ENCODE measurements at places on chromosomes 11 and 22.
A peak's percentile ranks its signal among the peaks of the same experiment; 100 is the strongest.

GRCh38 chr11:58567889-58568512, 7.7 kb downstream of the LPXN start:
- DNase-seq: peak; percentile 80

- DNase-seq: no peak
Observed at GRCh38 chr11:82826526-82826925, 73.7 kb downstream of the PRCP start.

GRCh38 chr11:73401924-73402833, 26.0 kb downstream of the RELT start:
- no peak for DNase-seq

DNA sequence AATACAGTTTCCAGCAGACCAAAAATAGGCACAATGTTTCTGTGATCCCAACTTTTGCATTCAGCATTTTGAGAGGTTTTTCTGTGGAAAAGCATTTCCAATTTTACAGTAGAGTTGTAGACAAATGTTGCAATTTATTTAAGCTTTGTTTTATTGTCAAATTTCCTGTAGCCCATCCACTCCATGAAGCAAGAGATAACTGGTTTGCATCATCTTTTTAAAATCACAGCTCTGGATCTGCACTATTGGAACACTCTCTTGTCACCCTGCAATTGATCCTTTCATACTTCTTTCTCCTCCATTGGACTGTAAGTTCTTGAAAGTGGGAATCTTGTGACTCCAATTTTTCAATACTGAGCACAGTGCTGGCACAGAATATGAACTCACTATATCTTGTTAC, 86.0 kb downstream of the MAML2 start:
- DNase-seq: no peak

DNA sequence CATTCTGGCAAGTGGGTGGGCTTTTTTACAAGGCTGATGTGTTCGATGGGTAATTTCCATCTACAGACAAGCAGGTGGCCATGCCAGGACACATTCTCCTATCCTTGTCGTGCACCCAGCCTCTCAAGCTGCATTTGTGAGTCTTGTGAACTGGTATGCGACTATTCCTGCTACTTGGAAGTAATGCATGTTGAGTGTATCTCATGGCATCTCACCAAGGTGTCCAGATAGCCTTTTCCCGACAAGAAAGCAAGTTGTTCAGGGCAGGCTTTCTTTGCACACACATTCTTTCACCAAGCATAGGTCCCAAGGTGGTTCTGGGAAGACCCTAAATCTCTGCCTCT, 18.8 kb upstream of the SYT13 start:
- no peak for DNase-seq

- DNase-seq: no peak
Observed at GRCh38 chr11:122851366-122851966, 13.2 kb downstream of the CRTAM start.

DNA sequence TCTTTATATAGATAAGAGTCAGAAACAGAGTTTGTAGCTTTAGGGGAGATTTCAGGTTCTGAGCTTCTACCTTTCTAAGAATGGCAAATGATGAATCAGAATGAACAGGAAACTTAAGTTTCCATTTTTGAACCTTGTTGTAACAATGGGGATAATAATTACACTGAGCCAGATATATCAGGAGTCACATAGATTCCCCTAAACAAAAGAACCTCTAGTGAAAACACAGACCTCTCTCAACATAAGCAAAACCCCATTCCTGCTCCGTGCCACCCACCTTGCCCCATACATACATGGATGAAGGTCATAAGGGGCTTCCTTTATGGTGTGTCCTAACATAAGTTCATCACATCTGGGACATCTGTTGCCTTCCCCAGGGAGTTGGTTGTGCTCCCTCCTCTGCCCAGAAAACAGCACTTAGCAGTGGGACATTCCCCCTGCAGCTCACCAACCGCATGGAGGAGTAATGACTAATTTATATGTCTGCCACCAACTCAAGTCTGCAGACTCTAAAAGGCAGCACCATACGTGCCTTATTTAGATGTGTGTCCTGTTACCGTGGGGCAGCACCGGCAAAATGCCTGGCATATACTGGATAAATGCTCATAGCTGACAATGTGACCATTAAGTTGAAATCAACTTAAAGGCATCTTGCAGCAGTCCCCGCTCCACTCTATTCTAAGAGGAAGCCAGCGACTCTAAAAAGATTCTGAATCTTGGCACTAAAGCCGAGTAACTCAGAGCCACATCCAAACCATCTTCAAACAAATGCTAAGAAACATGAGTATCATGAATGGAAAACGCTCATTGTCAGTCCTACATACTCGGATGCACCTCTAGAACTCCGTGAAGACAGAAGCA, 8.0 kb downstream of the JAML start:
- DNase-seq: no peak

DNA sequence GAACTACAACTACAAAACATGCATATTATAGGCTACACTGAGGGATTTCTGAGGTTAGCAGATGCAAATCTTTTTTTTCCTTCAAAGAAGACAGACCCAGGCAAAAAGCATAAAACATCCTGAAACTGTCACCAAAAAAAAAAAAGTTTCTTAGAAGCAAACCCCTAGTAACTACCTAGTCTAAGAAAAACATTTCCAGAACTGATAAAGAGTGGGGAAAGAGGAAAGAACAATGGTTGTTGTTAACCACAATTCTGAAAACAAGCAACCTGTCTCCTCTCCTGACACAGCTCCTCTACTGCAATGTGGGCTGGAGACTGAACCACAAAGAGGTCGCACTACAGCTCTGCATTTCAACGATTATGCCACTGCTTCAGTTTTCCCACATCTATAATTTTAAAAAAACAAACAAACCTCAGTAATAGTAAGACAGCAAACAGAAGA, 15.0 kb downstream of the DENND5A start:
- no peak for DNase-seq

- peak; percentile 91 for DNase-seq
Observed at GRCh38 chr11:8263769-8264410, at the start of gene LMO1. LMO1 (minus strand) TSS chr11:8263878; CDS start chr11:8263362, 516 bp downstream.

DNA sequence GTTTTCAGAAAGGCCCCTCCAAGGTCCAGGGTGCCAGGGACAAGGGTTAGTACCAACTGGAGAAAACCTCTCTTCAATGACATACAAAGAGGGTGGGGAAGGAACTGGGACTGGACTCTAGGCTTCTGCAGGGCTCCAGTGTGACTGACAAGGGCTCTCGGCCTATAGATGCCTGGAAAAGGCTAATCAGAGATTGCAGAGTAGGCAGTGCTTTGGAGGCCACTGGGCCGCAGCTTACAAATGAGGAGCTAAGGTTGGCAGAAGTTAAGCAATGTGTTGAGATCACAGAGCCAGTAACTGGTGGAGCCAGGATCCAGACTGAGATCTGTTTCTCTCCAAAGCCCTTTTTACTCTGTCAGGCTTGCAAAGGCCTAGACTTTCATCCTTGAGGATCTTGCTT, 7.4 kb upstream of the DGKZ start:
- no peak for DNase-seq

DNA sequence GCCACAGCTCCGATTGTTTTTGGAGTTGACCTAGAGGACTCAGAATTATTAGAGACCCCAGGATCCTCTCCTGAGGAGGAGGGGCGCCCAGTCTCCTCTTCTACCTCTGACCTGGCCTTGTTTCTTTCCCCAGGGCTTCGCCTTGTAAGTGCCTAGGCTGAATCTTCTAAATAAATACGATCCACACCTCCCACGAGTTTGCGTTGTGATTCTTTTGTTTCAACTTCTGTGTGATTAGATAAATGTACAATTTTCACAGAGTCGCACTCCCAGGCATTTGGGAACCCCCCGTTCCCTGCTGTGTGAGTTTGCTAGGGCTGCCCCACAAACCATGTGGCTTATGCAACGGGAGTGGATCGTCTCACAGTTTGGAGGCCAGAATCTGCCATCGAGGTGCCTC, 1.2 kb downstream of the KRTAP5-8 start:
- no peak for DNase-seq

- no peak for DNase-seq
Observed at GRCh38 chr11:90587896-90588295, 365.0 kb upstream of the CHORDC1 start.

DNA sequence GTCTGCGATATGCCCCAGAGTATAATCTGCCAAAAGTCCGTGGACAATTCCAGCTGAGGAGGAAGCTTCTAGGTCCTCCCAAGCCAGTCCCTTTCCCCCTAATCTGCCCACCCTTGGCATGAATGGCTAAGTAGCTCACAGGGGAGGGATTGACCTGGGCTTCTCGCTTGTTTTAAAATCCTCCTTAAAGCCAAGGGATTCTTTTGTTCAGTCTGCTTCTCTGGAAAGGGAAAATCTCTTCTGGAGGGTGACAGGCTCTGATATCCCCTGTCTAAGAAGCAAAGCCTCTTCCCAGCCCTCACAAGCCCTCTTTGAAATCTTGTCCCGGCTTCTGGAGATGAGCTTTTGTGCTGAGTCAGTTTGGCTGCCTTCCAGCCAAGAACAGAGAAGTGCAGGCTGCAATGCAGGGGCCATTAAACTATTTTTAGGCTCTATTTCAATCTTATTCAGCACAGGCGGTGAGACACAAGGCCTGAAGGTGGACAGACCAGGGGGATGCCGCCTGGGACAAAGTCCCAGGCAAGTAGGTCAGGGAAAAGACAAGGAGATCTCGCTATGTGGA, 23.9 kb downstream of the NEFH start:
- no peak for DNase-seq

DNA sequence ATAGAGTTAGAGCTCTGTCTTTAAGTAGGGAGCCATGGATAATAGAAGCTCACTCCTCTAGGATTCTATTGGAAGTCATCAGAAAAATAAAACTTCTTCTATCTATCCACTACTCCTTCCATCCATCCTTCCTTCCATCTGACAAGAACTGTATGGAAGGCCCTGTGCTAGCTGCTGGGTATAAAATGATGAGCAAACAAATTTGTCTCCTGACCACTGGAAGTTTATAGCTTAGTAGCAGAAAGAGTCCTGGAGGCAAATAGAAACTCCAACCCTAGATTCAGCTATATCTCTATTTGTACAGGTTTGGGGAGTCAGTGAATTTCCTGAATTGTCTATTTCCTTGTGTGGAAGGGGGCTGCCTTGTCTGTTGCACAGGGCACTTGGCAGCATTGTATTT, 136.6 kb downstream of the ME3 start:
- no peak for DNase-seq

- DNase-seq: no peak
Observed at GRCh38 chr11:94423507-94423906, 22.3 kb upstream of the GPR83 start.

- no peak for DNase-seq
Observed at GRCh38 chr22:30036656-30037055, 43.6 kb upstream of the HORMAD2 start.

GRCh38 chr11:69985641-69986439, 92.3 kb upstream of the ANO1 start:
- DNase-seq: peak; percentile 39

- DNase-seq: peak; percentile 74
Observed at GRCh38 chr11:91248199-91248807, 976.3 kb upstream of the FAT3 start.

- DNase-seq: no peak
Observed at GRCh38 chr11:9473408-9473807, 12.6 kb downstream of the ZNF143 start.

- DNase-seq: no peak
Observed at GRCh38 chr11:19405966-19406365, 165.2 kb upstream of the E2F8 start.
